CD4-positive, alpha-beta T cell treated with Interleukin-21 for 1 hour (primary cell): ENCODE measurements at places on chromosomes 2 and 18.

GRCh38 chr18:49639643-49640391 is 78.0 kb downstream of the LIPG start:
- no peak for DNase-seq

GRCh38 chr2:27170581-27171337 is 22.0 kb downstream of the TCF23 start:
- no peak for DNase-seq

DNA sequence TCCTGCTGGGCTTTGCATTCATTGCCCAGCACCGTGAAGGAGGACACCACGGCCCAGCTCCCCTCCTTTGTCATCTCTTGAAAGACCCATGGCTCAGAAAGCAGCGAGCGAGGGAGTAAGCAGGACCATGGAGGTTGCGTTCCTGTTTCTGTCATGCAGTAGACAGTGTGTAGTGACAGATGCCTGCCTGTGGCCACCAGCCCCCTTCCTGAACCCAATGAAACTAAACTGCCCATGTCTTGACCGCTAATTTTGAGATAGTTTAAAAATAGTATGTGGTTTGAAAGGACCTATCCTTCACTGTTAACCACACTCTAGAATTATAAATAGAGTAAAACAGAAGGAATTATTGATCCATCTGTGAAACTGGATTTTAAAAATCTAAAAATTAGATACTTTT is 88.2 kb downstream of the ASAP2 start:
- no peak for DNase-seq

- no peak for DNase-seq
Observed at GRCh38 chr2:148623086-148623485, 21.5 kb upstream of the EPC2 start.

DNA sequence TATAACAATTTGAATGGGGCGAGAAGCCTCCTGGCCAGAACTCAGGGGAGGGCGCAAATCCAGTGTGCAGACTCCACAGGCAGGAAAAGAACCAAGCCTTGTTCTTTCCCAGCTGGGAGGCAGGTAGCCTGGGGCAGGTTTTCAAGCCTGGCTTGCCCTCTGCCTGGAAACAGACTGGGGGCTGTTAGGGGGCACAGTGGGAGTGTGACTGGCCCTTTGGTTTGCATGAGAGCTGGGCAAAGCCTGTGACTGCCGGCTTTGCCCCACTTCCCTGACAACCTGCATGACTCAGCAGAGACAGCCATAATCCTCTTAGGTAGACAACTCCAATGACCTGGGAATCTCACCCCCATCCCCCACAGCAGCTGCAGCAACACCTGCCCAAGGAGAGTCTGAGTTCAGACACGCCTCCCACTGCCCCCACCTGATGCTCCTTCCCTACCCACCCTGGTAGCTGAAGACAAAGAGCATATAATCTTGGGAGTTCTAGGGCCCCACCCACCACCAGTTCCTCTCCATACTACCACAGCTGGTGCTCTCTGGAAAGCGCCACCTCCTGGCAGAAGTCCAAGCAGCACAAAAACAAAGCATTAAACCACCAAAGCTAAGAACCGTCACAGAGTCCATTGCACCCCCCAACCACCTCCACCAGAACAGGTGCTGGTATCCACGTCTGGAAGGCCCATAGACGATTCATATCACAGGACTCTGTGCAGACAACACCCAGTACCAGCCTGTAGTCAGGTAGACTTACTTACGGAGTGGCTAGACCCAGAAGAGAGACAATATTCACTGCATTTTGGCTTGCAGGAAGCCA is 402.5 kb downstream of the STK39 start:
- no peak for DNase-seq

- peak; percentile 30 for DNase-seq
Observed at GRCh38 chr2:64204703-64205102, 60.5 kb upstream of the PELI1 start.

- DNase-seq = no peak
Observed at GRCh38 chr2:42921147-42921520, 128.8 kb upstream of the HAAO start.

- no peak for DNase-seq
Observed at GRCh38 chr2:100749771-100750542, 70.0 kb upstream of the NPAS2 start.

DNA sequence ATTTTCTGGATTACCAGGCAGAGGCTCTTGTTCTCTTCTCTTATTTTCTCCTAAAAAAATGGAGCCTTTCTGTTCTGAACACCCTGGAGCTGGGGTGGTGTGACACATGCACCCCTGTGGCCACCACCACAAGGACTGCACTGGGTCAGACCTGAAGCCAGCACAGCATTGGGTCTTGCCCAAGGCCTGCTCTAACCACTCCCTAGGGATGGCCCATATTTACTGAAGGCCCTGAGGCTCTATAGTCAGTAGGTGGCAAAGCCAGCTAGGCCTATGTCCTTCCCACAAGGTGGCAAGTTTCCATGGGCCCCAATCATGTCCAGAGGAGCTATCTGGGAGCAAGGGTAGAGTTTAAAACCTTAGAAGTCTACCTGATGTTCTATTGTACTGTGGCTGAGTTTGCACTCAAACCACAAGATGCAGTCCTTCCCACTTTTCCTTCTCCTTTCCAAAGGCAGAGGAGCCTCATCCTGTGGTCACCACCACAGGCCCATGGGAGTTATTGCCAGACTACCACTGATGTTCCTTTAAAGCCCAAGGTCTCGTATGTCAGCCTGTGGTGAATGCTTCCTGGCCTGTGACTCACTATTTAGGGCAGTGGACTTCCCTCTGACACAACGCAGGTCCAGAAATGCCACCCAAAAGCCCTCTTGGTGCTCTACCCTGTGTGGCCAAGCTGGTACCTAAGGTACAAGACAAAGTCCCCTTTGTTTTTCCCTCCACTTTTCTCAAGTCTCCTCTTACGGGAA is 15.0 kb upstream of the FMNL2 start:
- no peak for DNase-seq

DNA sequence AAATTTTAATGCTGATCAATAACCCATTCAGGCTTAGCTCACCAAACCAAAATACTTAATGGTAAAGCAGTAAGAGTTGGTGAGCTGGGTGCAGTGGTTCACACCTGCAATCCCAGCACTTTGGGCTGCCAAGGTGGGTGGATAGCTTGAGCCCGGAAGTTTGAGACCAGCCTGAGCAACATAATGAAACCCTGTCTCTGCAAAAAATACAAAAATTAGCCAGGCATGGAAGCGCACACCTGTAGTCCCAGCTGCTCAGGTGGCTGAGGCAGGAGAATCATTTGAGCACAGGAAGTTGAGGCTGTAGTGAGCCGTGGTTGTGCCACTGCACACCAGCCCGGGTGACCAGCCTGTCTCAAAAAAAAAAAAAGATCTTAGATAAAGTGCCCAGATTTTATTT is 35.7 kb upstream of the MPP4 start:
- DNase-seq = no peak

DNA sequence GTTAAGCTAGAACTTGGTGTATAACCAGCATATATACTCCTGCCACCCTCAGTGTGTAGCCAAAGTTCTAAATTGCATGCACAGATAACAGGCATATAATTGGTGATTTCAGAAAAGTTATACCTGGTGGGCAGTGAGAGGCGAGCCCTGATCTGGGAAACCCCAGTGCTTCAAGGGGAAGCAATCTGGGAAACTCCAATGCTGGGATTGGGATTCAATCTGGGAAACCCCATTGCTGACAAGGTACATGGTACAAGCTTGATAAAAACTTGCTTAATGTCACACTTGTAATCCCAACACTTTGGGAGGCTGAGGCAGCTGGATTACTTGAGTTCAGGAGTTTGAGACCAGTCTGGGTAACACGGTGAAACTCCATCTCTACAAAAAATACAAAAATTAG is 147.6 kb downstream of the NEDD4L start:
- no peak for DNase-seq

GRCh38 chr2:149055751-149056150 is 17.3 kb downstream of the LYPD6B start:
- DNase-seq = no peak

DNA sequence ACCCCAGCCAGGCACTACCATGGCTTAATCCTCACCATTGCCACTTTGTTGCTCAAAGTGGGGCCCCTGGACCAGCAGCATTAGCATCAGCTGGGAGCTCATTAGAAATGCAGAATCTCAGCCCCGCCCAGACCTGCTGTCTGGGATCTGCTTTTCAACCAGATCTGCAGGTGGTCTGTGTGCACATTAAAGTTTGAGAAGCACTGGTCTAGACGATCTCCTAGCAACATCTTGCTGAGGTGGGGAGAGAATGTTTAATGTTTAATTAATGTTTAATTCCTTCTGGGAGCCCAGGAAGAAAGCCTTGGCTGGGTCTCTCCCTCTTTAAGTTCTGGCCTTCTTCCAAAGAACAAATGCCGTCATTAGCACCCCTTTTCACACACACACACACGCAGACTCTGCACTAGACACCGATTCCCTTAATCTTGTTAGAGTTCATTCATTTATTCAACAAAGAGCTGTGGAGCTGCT is 53.7 kb downstream of the EDAR start:
- DNase-seq = no peak

- no peak for DNase-seq
Observed at GRCh38 chr2:226865710-226866109, 29.9 kb downstream of the RHBDD1 start.

- no peak for DNase-seq
Observed at GRCh38 chr2:224966613-224967012, 75.7 kb downstream of the DOCK10 start.
